ENCODE measurements at places on chromosomes 3 and 15.

DNA sequence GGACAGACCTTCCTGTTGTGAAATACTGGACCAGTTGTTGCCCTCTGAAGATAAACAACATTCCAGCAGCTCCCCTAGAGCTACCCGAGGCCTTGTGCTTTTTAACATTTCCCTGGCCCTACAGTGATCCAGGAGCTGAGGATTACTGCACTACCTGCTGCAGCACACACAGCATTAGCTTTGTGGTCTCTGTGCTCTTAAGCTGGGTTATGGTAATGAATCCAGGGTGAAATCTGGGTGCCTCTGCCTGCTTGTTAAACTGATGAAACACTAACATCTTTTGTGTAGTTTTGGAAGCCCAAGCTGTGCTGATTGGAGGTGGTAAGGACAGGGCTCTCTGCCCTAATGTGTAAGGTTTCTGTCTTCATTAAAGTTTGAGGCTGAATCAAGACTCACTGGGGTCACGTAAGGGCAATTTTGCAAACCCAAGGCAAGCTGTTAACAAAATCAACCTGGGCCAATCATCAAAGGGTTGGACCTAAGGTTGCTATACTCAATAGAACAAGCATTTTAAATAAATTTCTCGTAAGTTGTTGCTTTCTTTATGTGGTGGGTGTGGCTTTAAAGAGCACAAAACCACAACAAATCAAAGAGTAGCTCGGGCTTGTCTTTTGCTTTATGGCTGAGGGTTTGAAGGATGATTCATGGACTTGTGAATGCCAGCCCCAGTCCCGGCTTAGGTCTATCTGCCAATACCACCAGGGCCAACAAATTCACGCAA is 183.9 kb downstream of the TPRG1 start:
- DNase-seq: no peak

DNA sequence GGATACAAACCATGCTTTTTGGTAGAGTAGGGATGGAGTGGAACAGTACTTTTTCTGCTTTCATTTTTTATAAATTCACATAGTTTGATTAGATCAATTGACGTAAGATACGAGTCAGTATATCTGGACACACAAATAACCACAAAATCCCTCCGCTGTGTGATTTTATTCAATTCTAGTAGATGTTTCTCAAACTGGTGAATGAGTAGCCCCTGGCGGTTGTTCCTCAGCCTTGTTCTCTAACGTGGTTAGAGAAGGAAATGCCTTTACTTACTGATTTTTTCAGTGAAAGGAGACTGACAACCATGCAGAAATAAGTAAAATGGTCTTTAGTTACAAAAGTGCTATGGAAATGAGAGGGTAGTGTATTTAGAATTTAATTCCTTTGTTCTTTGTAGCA is 161.0 kb downstream of the TCF12 start:
- DNase-seq: no peak

- DNase-seq: peak; percentile 9
These were observed 595.8 kb downstream of the NLGN1 start for GRCh38 chr3:173993299-173993698.

DNA sequence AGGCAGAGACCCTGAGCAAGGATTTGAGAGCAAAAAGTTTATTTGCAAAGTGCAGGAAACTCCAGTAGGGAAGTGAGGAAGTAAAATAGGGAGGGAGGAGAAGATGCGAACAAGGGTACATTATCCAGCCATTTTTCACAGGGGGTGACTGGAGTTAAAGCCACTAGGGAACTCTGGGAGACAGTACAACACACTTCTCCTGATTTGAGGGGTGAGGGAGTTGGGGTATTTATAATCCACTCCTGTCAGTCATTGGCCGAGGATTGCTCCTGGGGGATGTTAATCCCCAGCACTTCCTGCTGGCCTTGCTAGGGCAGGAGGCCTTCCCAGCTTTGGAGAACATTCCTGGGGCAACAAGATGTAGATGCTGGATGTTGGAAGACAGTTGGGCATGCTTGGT is 28.2 kb downstream of the CCR3 start:
- no peak for DNase-seq
